ENCODE measurements at places on chromosomes 12 and 14.

GRCh38 chr12:122730215-122731014 lies at the start of gene HCAR1:
TSS of gene HCAR1 (minus strand) at chr12:122730844. CDS start at chr12:122730339, 505 bp downstream.
- DNase-seq = no peak

GRCh38 chr12:13695781-13696180 lies 285.6 kb downstream of the GRIN2B start:
- no peak for DNase-seq

GRCh38 chr14:56952766-56953473 lies 142.6 kb upstream of the OTX2 start:
- no peak for DNase-seq

- DNase-seq = no peak
Observed at GRCh38 chr12:104669851-104670337, 213.1 kb downstream of the CHST11 start.

DNA sequence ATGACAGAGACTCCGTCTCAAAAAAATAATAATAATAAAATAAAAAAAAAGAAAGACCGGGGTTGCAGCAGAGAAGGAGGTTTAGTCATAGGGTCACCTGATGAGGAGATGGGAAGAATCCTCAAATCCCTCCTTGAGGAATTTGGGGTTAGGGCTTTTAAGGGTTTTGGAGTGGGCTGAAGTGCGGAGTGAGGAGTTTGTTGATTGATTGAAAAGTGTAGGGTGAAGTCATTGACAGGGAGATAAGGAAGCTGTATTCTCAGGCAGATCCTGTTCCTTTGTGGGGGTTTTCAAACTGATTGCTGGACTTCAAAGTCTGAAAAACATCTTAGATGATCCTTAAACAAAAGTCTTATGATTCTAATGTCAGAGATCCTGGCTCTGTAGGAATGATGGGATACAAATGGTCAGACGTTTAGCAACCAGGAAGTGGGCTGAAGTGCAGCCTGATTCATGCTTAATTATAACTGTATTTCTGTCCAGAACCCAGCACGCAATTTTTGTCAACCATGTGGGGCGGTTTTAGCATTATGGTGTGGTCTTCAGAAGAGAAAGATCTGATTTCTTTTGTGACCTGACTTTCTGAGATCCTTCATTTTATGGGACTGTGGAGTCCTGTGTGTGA lies 16.0 kb downstream of the FNTB start:
- no peak for DNase-seq

- no peak for DNase-seq
Observed at GRCh38 chr12:74563927-74564326, 26.3 kb downstream of the ATXN7L3B start.

GRCh38 chr12:41467591-41468325 lies 279.6 kb downstream of the PDZRN4 start:
- DNase-seq = no peak

DNA sequence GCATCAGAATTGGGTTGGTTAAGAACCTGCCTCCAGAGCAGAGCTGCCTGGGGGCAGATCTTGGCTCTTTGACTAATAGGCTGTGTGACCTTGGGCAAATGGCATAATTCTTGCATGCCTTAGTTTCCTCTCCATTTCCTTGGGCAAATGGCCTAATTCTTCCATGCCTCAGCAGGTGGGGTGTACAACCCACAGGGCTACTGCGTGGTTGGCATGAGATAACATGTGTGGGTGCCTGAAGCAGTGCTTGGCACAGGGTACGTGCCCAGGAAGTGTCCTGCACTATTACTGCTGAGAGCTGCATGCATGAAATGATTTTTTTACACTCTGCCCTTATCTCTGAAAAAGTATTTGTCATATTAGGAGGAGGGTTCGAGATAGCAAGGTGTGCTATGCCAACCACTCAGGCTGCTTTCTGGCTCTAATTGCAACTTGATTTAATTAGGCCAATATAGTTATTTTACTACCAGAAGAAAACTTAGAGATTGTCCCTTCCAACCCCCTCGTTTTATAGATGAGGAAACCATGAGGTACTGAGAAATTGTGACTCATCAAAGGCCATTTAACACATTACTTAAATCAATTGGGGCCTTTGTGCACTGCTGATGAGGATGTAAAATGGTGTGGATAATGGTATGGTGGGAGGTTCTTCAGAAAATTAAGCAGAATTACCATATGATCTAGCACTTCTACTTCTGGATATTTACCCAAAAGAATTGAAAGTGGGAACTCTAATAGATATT lies 161.6 kb upstream of the HIF1A start:
- DNase-seq = no peak

- no peak for DNase-seq
Observed at GRCh38 chr12:52720365-52720886, 17.1 kb upstream of the KRT77 start.

GRCh38 chr14:103319422-103319821 lies 14.6 kb upstream of the EIF5 start:
- no peak for DNase-seq

- DNase-seq = no peak
Observed at GRCh38 chr14:36426836-36427235, 93.2 kb downstream of the NKX2-1 start.
